ENCODE measurements at places on chromosomes 3 and 15. TPM values are rescaled to one million over a fixed set of nuclear protein-coding genes. Genes with fewer than 3 reads are reported as not detected.

The TADA3 gene
- total RNA-seq, result 50.1 TPM

The ALPK3 gene
- total RNA-seq, result 0.11 TPM

The CHRM5 gene
- 0.36 TPM for total RNA-seq

The LMCD1 gene
- total RNA-seq, result 14.5 TPM

The DNAH12 gene
- 0.06 TPM for total RNA-seq

The GOLGA8N gene
- 0.23 TPM for total RNA-seq

The FGF7 gene
- not detected for total RNA-seq

The MKRN2OS gene
- total RNA-seq, result not detected

The CCR3 gene
- total RNA-seq, result not detected

The SAMMSON gene
- not detected for total RNA-seq

The RLBP1 gene
- total RNA-seq, result not detected

The FBXL22 gene
- not detected for total RNA-seq

The ST3GAL6 gene
- 1.2 TPM for total RNA-seq

The ACVR2B gene
- total RNA-seq, result 2.9 TPM

The LYZL4 gene
- 0.23 TPM for total RNA-seq

The GPR176 gene
- total RNA-seq, result 32.4 TPM

The GOLGA6L10 gene
- 0.74 TPM for total RNA-seq

The PLXNA1 gene
- 25.7 TPM for total RNA-seq

The CHAC1 gene
- 4.4 TPM for total RNA-seq

The GOLGA8J gene
- total RNA-seq, result not detected
